ENCODE measurements at places on chromosomes 1 and 21.

DNA sequence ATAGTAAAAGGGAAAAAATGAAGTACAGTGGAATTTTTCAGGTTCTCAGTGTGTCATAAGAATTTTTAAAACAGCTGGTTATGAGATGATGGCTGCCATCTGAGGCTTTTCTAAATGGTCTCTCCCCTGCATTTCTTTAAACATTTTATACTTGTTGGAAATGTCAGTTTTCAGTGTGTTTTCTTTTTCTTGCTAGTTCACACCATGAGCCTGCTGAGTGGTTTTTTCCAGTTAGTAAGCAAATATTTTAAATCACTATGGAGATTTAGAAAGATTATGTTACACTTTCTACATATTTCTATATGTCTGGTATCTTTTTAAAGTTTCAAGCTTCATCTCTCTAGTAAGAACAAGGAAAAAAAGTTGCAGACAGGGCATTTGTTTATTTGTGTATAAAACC, 9.6 kb downstream of the RBM15 start:
- no peak for DNase-seq

GRCh38 chr1:154978360-154978759, 3.9 kb downstream of the CKS1B start:
- DNase-seq = no peak

- DNase-seq = no peak
These were observed 2.5 kb downstream of the SEMA4A start for GRCh38 chr1:156155756-156156510.

DNA sequence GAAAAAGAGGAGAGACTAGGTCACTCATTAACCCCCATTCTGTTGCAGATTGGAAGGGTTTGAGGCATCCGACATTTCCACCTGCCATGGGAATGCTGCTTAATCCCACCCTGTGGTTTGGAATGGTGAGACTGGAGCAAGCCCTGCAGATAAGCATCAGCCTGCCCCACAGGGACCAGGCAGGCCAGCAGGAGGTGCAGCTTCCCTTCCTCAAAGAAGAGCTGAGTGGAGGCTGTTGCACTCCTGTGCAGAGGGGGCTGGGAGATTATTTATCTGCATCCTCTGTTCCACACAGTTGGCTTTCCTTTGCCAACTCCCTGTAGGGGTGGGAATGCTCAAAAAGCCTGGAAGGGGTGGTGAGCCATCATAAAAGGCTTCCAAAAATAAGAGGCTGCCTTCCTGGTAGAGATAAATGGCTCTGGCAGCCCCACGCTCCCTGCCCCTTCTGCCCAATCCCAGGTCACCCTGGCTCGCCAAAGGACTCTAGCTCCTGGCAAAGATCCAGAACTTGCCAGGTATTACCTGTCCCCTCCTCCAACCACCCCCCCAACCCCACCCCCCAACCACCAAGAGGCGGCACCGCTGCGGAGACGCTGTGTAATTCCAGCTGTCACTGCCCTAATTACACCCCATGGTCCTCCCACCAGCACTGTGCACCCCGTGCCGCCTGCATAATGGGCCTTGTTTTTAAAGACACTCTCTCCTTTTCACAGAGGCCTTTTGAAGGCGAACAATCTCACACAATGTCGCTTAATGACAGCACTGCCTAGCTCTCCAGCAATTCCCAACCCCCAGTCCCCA, 83.0 kb upstream of the ZC3H12A start:
- DNase-seq = no peak

- DNase-seq = no peak
These were observed 199.5 kb downstream of the TPR start for GRCh38 chr1:186175588-186175987.

DNA sequence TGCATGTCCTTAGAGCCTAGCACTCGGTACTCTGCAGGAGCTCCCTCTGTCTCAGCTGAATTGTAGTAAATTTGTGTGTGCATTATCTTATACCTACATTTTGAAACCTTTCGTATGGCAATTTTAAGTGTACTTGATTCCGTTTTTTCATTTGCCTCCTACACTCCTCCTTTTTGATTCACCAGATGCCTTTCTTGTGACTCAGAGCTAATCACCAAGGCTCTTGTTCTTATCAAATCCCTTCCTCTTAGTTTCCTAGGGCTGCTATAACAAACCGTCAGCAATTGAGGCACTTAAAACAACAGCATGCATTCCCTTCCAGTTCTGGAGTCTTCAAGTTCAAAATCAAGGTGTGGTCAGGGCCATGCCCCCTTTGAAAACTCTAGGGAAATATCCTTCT, 261.0 kb downstream of the ASTN1 start:
- DNase-seq = no peak

DNA sequence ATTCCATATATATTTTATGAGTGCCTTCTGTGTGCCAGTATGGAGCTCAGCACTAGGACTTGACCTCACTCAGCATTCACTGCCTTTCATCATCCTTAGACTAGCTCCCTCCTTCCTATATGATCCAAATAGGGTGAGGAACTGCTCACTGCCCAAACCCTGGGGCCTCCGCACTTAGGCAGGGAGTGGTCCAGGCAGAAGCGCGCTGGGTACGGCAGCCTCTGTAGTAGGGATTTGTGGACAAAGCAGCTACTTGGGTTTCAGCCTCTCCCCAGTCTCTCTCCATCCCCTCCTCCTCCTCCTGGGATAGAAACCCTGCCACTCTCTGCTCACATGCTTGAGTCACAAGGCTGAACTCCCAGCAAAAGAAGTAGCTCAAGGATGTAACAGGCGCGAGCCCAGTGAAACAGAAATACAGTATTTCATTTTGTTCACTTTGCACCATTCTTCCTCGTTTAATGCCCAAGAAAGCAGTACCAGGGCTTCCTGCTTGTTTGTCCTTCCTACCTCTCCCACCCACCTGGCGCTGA, 32.9 kb downstream of the PLEKHA6 start:
- no peak for DNase-seq

DNA sequence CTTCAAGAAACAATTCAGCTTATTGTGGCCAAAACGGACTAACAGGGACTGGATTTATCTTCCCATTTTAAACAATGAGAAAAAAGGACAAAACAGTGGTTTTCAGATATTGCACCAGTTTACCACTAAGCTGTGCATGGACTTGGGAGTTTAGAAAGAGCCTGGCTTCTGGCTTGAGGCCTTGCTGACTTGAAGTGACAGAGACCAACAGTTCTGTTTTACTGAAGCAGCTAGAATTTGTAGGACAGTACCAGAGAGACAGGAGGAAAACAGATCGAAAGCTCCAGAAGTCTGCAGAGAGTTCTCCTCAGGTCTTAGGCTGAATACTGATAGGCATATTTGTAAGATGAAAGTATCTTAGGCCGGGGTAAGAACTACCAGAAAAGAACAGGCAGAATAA, 20.5 kb downstream of the FCRL4 start:
- no peak for DNase-seq

GRCh38 chr1:29239142-29239541, 2.8 kb downstream of the PTPRU start:
- DNase-seq = no peak

- no peak for DNase-seq
These were observed 68.8 kb upstream of the ACOT11 start for GRCh38 chr1:54479251-54479650.

GRCh38 chr1:27392096-27392777, at the start of gene GPR3:
Gene GPR3, plus strand, starts transcription at chr1:27392622. Its CDS starts 1,177 bp downstream, at chr1:27393799.
- peak; percentile 95 for DNase-seq

- DNase-seq = no peak
These were observed 172.2 kb downstream of the TBX15 start for GRCh38 chr1:118815909-118816308.

GRCh38 chr1:27000817-27001460, 7.4 kb downstream of the TRNP1 start:
- no peak for DNase-seq

DNA sequence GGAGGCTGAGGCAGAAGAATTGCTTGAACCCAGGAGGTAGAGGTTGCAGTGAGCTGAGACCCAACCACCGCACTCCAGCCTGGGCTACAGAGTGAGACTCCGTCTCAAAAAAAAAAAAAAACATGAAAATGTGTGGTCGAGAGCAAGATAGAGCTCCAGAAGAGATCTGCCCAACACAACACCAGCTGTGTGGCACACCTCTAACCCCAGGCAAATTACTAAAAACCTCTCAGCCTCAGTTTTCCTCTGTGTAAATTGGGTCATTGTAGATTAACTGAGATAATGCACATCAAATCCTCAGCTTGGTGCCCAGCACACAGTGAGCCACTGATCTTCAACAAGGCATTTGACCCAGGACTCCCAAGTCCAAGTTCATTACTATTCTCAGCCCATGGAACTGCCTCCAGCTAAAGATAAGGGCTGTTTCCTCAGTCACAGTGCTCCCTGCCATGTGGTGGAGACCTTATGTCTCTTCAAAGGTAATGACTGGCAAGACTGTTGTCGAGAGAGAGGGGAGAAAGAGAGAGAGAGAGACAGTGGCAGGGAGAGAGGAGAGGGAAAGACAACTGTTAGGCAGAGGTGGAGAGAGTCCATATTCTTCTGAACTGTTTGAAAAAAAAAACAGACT, 58.1 kb downstream of the PTP4A2 start:
- no peak for DNase-seq

DNA sequence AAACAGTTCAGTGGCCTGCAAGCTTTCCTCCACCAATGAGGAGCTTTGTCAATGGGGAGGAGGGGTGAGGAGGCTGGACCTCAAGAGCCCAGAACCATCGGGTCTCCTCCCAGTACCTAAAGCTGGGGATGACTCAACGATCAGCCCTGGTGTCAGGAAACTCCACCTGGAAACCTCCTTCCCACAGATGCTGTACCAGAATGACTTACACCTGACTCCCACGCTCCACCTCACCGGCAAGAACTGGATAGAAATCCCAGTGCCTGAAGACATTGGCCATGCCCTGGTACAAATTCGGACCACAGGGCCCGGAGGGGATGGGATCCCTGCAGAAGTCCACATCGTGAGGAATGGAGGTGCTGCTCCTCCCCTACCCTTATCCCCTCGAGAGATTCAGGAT, 11.4 kb downstream of the TMEM81 start:
- no peak for DNase-seq

DNA sequence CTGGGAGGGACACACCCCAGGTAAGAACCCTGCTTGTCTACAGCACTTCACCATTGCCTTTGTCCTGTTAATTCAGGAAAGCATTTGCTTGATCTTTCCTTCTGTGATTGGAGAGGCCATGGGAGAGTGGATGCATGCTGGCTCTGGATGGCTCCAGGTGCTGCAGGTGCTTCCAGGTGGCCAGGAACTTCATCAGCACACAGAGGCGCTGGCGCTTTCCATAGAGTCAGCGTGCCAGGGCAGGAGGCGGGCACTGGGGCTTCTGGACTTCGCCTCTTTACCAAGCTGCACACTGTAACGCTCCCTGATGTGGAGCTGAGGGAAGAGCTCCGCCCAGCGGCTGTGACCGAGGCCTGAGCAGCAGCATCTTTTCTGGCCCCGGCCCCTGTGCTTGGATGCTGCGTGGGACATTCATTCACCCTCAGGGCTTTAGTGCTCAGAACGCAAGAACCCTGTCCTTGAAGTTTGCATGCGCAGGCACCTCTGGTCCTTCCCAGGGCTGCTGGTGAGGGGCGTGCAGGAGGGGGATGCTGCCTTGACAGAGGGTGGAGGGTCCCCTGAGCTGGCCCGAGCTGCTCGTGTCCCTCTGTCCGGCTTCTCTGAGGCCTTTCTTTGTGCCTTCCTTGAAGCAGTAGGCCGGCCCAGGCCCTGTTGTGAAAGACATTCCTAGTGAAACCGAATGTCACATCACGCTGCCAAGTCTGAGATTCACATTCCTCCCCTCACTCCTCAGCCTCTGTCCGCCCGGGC, 1.6 kb upstream of the MX2 start:
- no peak for DNase-seq

DNA sequence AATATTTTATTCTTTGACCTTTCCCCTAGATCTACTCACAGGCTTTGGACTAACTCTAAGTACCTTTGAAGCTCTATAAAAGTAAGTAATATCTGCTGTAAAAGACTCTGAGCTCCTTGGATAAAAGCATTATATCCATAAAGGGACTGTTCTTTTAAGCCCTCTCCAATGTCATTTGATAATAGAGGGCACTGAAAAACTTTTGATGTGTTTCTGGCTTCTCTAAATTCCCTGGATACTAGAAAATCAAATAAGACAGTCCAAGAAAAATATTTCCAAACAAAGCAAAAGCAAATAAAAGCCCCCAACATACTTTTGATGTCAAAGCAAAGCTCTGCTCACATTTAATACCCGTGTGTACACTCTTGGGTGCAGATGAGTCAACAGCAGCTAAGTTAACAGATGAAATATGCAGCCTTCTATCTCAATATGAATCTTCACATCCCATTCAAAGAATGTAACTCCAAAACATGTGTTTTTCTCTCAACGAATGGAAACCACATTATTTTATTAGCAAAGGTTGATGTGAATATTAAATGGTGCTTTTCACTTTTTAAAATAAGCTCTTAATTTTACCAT, 230.3 kb downstream of the CENPF start:
- DNase-seq = no peak

DNA sequence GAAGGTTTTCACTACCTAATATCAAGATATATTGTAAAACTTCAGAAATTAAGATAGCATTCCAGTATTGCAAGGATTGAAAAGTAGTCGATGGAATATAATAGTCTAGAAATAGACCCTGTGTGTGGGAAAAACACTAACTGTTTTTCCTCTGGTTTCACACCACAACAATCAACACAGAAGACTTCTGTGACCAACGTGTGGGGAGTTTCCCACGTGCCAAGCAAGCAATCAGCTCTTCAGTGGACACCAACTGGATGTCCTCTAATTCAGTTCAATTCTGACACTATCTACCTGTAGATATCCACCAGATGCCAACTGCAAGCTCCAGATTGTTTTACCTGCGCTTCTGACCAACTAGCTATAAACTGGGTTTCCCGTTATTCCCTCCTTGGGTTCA, 12.1 kb downstream of the CD244 start:
- no peak for DNase-seq

- DNase-seq = peak; percentile 74
These were observed 38.4 kb downstream of the TAS1R2 start for GRCh38 chr1:18820791-18821641.

DNA sequence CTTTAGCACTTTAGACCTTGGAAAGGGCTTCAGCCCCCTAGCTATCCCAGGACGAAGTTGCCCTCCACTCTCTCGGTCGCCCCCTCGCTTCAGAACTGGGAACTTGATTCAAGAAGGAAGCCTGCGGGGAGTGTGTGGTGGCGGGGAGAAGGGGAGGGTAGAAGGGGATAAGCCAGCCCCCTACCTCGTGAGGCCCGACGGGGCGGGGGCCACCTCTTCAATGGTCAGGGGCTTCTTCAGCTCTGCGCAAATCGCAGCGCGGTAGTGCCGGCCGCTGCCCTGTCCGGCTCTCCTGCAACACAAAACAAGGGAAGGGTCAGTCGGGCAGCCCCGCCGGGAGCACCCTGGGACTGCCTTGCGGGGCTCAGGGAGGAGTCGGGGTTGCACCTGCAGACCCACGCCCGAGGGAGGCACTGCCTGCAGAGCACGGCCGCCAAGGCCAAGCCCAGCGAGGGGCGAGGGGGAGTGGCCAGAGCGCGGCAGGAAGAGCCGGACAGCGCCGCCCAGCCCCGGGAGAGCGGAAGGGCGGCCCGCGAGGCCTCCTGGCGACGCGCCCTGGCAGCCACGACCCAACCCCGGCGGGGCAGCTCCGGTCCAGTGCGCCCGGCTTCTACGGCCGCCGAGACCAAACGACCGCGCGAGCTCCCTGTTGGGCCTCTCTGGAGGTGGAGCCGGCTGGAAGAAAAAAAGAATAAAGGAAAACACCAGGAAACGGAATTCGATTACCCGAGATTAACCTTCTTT, 56.2 kb upstream of the RASAL2 start:
- DNase-seq = no peak
